A549 treated with Hydrocortisone at 1 μM for 4 hours (cell line): ENCODE measurements at places on chromosomes 12 and 14. TPM values are rescaled to one million over a fixed set of nuclear protein-coding genes. Genes with fewer than 3 reads are reported as not detected.

The GOLGA5 gene
- total RNA-seq = 20.3 to 31.4 TPM (median 27.3 TPM) in 5 replicates

The SLC2A14 gene
- total RNA-seq = 0.35 to 0.63 TPM (median 0.39 TPM) in 5 replicates

The FAM222A gene
- total RNA-seq = 3.4 to 5.7 TPM (median 4.7 TPM) in 5 replicates

The KRT83 gene
- 2.1 to 7.9 TPM (median 6.3 TPM) in 5 replicates for total RNA-seq

The SLC35F4 gene
- not detected in 5 replicates for total RNA-seq

The RPGRIP1 gene
- 0.09 to 0.25 TPM (median 0.17 TPM) in 5 replicates for total RNA-seq

The DEGS2 gene
- 1.5 to 3.9 TPM (median 2.5 TPM) in 5 replicates for total RNA-seq

The ADAM21 gene
- total RNA-seq = 0.03 TPM in 2 of 5 replicates, not detected in the others

The NFE2 gene
- total RNA-seq = 0.10 TPM in 1 of 5 replicates, not detected in the others

The GNB3 gene
- total RNA-seq = 1.0 to 2.0 TPM (median 1.6 TPM) in 5 replicates

The TMEM121 gene
- 4.6 to 9.5 TPM (median 8.0 TPM) in 5 replicates for total RNA-seq

The HOXC5 gene
- 0.52 to 0.82 TPM (median 0.60 TPM) in 5 replicates for total RNA-seq

The PRR13 gene
- 252 to 332 TPM (median 319 TPM) in 5 replicates for total RNA-seq

The MORN3 gene
- 0.08 to 0.39 TPM (median 0.26 TPM) in 5 replicates for total RNA-seq

The HNF1A gene
- total RNA-seq = 4.0 to 4.6 TPM (median 4.4 TPM) in 5 replicates

The MIP gene
- 0.10 to 0.22 TPM (median 0.20 TPM) in 3 of 5 replicates, not detected in the others for total RNA-seq

The ITGB7 gene
- 0.22 to 0.63 TPM (median 0.54 TPM) in 5 replicates for total RNA-seq

The PLA2G1B gene
- not detected in 5 replicates for total RNA-seq

The TNFAIP2 gene
- total RNA-seq = 270 to 315 TPM (median 301 TPM) in 5 replicates

The ZC2HC1C gene
- total RNA-seq = 4.5 to 5.6 TPM (median 4.7 TPM) in 5 replicates
